Left ventricle myocardium inferior (tissue), 1 donor: ENCODE measurements at places on chromosomes 2 and 18. TPM values are rescaled to one million over a fixed set of nuclear protein-coding genes. Genes with fewer than 3 reads are reported as not detected.

The NT5C1B gene
- total RNA-seq, result not detected

DNA sequence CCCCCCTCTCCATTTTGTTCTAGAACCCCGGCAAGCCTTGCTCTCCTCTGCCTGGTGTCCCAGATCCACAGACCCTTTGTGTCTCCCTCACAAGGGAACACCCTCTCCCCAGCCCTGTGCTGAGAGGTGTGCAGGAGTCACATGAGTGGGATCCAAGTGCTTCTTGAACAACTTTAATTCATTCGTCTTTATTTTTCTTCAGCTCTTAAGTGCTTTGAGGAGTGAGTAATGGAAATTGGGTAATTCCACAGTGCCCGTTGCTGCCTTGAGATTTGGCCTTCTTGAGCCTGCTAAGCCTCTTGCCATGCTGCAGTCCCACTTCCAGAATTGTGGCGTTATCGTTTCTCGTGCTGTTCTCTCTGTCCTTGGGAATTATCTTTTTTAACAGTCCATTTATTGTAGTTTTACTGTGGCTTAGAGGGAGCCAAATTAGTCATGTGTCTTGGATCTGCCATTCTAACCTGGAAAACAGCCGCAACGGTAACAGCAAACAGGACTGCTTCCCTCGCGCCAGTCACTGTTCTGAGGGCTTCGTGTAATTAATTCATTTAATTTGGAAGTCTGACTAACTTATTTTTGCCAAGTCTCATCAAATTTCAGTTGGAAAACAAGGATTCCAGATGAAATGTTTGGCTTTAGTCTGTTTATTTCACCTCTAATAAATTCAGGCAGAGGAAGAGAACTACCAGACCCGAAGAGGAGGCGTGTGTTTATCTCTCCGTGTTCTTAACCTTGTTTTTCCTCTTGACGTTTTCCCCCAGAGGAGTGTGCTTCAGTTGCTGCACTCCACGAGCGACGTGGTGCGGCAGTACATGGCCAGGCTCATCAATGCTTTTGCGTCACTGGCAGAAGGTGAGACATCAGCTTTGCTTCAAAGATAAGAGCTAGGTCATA is 72.0 kb downstream of the ARMC9 start:
- no peak for DNase-seq

- DNase-seq, result no peak
Observed at GRCh38 chr2:40432921-40433483, 18.9 kb downstream of the SLC8A1 start.

GRCh38 chr2:7703048-7703447 is 785.8 kb downstream of the RNF144A start:
- no peak for DNase-seq

GRCh38 chr2:111121828-111122630 is 1.3 kb downstream of the BCL2L11 start:
- DNase-seq, result peak; percentile 89

The NEU2 gene
- not detected for total RNA-seq

- DNase-seq, result no peak
Observed at GRCh38 chr2:190748966-190749365, 100.1 kb downstream of the NAB1 start.

DNA sequence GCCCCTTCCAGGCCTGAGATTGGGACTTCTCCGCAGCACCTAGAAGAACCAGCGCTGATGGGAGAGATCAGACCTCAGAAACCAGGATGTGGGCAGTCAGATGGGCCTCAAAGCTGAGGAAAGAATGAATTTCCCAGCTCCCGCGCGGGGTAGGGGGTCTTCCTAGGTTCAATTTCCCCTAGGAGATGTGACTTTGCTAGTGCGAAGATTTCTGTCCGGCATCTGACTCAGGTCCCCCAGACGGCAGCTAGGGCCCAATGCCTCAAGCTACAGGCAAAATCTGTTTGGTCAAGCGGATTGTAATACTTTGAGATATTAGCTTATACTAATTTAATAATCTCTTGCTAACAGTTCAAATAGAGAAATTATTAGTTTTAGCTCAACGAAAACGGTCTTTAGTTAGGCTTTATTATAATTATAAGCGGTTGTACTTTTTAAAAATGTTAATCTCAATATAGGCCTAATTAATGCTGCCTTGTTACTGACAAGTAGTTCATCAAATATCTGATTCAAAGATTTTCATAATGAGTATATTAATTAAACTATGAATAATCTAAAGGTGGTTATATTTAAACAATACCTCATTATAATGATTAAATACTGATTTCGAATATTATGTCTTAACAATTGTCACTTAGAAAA is 5.8 kb downstream of the DLX1 start:
- DNase-seq, result no peak

The EHD3 gene
- 29.7 TPM for total RNA-seq

DNA sequence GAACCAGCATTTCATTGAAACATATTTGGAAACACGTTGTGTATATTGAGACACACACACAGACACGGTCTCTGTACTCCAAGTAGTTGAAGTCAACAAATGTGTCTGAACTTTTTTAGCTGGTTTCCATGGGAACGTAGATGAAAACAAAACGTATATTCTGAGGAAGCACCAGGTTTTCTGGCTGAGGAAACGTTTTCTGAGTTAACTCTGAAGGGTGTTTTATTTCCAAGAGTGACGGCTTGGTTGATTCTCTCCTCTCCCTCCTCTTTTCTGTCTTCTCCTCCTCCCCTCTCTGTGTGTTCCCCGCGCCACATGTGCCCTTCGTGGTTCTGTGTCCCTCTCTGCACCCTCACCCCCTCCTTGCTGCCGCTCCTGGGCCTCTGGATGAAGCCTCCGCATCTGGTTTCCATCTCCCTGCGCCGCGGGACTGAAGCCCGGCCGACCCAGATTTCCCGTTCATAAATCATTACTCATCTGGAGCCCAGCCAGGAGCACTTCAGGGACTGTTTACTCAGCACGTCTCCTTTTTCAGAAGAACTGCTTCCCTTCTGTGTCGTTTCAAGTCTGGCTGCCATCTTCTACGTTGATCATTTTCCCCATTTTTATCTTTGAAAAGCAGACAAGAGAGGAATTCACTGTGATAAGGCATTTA is 122.7 kb downstream of the COL6A3 start:
- DNase-seq, result peak; percentile 95
